ENCODE measurements at places on chromosomes 3 and 15. TPM values are rescaled to one million over a fixed set of nuclear protein-coding genes. Genes with fewer than 3 reads are reported as not detected.

- DNase-seq = no peak
- peaks cover 11% of the 10 kb centered on the region for H3K36me3 ChIP-seq
- no peaks in the 10 kb centered on the region for H3K27me3 ChIP-seq
- H3K4me1 ChIP-seq = peaks cover 23% of the 10 kb centered on the region
- H3K4me3 ChIP-seq = no peak overlapping the region
Observed at GRCh38 chr15:45868109-45868691, 233.4 kb downstream of the SQOR start.

Gene ARHGAP31
- total RNA-seq = 0.84 TPM

Gene OXTR
- 3.1 TPM for total RNA-seq

Gene CACNA2D2
- 6.9 TPM for total RNA-seq

Gene CLDN18
- total RNA-seq = 19.5 TPM

DNA sequence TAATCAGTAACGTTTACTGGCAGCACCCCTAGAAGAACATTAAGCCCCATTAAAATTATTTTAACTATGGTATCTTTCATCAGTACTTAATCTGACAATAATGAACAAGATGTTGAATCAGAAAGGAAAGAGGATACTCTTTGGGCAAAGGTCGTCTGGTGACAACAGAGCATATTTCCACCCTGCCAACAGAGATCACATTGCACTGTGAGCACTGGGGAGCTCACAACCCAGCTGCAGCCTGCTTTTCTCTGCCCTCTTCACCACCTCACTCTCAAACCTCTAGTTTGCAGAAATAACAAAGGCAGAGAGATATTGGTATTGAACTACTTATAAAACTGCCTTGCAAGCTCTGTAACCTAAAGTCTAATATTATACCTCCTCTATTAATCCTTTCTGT is 130.0 kb downstream of the FBN1 start:
- peaks cover 2% of the 10 kb centered on the region for H3K27me3 ChIP-seq
- no peak overlapping the region for H3K27ac ChIP-seq
- DNase-seq = no peak
- H3K36me3 ChIP-seq = no peaks in the 10 kb centered on the region
- no peak overlapping the region for H3K4me3 ChIP-seq
- peaks cover 2% of the 10 kb centered on the region for H3K4me1 ChIP-seq

Gene RBP2
- total RNA-seq = not detected

- peaks cover 26% of the 10 kb centered on the region for H3K4me1 ChIP-seq
- H3K27me3 ChIP-seq = no peaks in the 10 kb centered on the region
- DNase-seq = no peak
- no peak overlapping the region for H3K27ac ChIP-seq
- no peak overlapping the region for H3K4me3 ChIP-seq
Observed at GRCh38 chr3:153166796-153167195, 4.8 kb downstream of the RAP2B start.

Gene TMEM266
- 0.50 TPM for total RNA-seq

DNA sequence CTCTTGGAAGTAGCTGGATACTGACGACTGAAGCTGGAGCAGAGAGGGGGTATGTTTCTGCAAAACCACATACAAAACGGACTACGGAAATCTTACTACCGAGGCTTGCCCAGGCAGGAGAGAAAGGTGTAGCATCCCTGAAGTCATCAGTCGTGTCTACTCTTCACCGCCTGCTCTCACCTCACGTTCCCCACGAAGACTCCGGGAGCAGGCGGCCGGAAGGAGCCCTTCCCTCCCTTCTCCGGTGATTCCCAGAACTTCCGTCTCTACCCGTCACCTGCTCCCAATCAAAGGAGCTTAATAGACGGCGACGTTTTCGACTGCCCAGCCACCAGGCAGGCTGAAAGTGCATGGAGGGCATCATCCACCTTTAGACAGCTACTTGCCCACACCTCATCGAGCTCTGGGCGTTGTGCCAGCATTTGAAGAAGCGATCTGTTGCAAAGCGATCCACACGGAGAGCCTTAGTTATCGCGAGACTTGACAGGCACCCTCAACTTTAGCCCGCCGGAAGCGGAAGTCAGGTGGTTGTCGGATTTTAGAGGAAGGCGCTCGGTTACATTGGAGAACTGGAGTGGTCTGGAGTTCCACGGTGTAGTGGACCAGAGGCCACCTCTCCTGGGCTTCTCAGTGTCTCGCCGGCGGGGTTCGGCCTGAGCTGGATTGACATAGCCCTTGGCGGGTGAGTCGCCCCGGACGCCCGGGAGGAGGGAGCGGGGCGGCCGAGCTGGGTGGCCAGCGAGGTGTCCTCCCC is at the start of gene RAMAC:
Gene RAMAC, plus strand, starts transcription at position 523 of the 754 bp plus-strand sequence. CDS start 2,809 bp downstream, outside the sequence.
- peak within 1 kb of the TSS; percentile 97 for H3K27ac ChIP-seq
- H3K36me3 ChIP-seq = peaks cover 14% of the 10 kb centered on the region
- H3K4me3 ChIP-seq = peak within 1 kb of the TSS; percentile 98
- peaks cover 16% of the 10 kb centered on the region for H3K4me1 ChIP-seq
- peak; percentile 65 for DNase-seq

Gene SERPINI2
- total RNA-seq = 1.8 TPM

Gene DPPA4
- total RNA-seq = 47.5 TPM

DNA sequence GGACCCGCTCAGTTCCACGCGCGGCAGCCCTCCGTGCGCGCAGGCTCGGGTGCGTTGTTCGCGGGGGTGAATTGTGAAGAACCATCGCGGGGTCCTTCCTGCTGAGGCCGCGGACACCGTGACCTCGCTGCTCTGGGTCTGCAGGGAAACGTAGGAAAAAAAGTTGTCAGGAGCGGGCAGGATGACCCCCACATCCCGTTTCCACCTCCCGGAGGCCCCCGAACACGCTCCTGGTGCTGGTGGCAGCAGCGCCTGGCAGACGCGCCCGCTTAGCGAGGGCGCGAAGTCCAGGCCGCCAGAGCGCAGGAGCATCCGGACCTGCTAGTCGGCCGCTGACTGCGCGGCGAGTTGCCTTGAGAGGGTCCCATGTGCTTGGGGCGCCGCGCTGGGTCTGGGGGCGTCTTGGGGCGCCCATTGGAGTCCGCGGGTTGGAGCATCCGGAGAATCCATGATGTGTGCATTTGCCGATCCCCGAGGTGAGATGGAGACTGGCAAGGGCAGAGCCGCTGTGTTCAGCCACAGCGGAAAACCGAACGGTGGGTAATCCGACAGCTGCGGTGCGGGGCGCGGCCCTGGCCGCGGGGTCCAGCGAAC is 520 bp downstream of the GREM1 start:
- no peaks in the 10 kb centered on the region for H3K36me3 ChIP-seq
- peak overlapping the region; percentile 62 for H3K4me3 ChIP-seq
- DNase-seq = no peak
- H3K4me1 ChIP-seq = peaks cover 14% of the 10 kb centered on the region
- no peak overlapping the region for H3K27ac ChIP-seq
- H3K27me3 ChIP-seq = peaks cover 89% of the 10 kb centered on the region

Gene NIPA2
- total RNA-seq = 42.0 TPM

- no peak overlapping the region for H3K27ac ChIP-seq
- no peak overlapping the region for H3K4me3 ChIP-seq
- no peaks in the 10 kb centered on the region for H3K36me3 ChIP-seq
- H3K27me3 ChIP-seq = no peaks in the 10 kb centered on the region
- peaks cover 12% of the 10 kb centered on the region for H3K4me1 ChIP-seq
Observed at GRCh38 chr3:16937326-16937845, 52.6 kb downstream of the PLCL2 start.

Gene SLC51B
- not detected for total RNA-seq

Measured in progenitor cell of endocrine pancreas (in vitro differentiated cells).